Daoy (cell line): ENCODE measurements at places on chromosomes 5 and 9. TPM values are rescaled to one million over a fixed set of nuclear protein-coding genes. Genes with fewer than 3 reads are reported as not detected.

- DNase-seq: peak; percentile 55
These were observed 1057.7 kb upstream of the DMAC1 start for GRCh38 chr9:8857068-8857925.

- no peak for DNase-seq
These were observed 18.4 kb upstream of the CDKN2AIPNL start for GRCh38 chr5:134430001-134430569.

- peak; percentile 1 for DNase-seq
These were observed 66.0 kb downstream of the RASGEF1C start for GRCh38 chr5:180142824-180143610.

Gene FOXI1
- total RNA-seq: not detected in 2 replicates

Gene ROPN1L
- total RNA-seq: 0.40 TPM in 1 of 2 replicates, not detected in the other
